ENCODE measurements at places on chromosomes 13 and 19.

DNA sequence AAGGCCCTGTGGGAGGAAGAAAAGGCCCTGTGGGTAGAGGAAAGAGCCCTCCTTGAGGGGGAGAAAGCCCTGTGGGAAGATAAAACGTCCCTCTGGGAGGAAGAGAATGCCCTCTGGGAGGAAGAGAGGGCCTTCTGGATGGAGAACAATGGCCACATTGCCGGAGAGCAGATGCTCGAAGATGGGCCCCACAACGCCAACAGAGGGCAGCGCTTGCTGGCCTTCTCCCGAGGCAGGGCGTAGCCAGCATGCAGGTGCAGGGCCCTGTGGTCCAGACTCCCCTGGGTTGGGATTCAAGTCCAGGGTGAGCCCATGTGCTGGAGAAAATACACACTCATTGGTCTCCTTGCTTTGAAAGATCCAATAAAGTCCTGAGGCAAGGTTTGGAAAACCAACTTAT, 4.1 kb downstream of the CCDC70 start:
- no peak for DNase-seq

DNA sequence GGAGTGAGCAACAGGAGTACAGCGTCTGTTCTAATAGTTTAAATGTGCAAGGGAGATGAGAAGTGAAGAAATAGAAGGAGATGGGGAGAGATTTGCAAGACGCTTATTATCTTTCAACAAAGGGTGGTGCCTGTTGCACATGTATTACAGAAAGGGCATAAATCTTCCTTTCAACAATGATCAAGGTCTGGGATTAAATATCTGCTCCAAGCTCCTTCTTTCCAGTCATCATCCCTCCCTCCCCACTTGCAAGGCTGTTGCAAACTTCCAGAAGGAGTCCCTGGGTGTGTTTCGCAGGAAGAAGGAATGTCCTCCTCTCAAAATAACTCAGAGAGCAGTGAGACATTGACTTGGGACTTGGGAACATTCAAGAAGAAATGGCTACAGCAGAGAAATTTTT, 63.5 kb upstream of the MYCBP2 start:
- no peak for DNase-seq

- no peak for DNase-seq
Observed at GRCh38 chr19:12626958-12627357, 16.2 kb downstream of the ZNF791 start.

DNA sequence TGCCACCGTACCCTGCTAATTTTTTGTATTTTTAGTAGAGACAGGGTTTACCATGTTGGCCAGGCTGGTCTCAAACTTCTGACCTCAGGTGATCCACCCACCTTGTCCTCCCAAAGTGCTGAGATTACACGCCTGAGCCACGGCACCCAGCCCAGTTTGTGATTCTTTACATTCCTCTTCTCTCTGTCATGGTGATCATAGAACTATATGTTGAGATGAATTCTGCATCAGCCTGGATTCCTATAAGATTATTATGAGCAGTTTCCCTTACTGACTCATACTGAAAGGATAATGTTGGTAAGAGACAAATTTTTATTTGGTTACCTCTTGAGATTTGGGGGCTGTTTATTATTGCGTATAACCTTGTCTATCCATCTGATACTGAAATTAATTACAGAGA, 121.5 kb upstream of the CSNK1A1L start:
- DNase-seq, result no peak

DNA sequence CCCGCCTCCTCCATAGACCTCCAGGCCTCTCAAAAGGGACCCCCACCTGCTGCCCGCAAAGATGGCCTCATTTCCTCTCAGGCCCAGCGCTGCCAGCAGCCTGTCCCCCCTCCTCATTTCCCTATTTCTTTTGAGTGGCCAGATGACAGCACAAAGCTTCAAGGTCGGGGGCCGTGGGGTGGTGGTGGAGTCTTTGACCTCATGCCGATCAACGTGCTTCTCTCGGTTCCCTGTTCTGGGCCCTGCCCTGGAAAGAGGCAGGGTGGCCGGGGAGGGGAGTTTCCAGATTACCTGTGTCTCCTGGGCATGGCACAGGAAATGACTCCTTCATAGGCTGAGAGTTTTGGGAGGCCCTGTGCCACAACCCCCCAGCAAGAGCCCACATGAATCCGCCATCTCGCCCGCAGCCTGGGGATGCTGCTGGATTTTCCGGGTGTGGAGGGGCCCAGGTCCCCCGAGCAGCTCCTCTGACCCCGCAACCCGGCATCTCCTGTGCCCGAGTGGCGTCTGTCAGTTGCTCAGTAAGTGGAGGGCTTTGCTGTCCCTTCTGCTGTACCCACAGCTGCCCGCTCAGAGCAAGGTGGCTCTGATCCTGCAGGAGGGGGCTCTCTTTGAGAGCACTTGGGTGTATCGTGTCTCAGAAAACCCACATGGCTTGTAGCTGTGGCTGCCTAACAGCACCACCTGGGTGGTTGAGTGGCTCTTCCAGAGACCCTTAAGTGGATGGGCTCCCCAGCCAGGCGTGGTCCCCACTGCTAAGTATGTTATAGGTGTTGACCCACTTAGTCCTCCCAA, 139.4 kb downstream of the SIPA1L3 start:
- DNase-seq, result no peak

DNA sequence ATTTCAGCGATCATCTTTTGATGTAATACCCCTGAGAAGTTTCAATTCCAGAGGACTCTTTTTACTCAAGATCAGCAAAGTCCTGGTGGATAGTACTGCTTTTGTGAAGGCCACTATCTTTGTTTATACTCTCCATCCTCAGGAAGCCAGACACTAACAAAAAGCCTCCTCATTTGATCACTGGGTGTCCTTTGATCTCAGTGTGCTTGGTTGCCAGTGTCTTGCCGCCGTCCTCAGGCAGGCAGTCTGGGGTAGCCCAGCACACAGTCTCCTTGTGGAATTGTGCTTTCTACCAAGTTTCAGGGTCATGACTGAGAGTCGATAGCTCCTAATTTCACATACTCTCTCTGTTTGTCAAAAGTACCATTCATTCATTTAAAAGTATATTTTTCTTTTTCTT, 762.2 kb downstream of the EFNB2 start:
- no peak for DNase-seq

GRCh38 chr19:14265290-14266036, 59.5 kb upstream of the ADGRL1 start:
- no peak for DNase-seq

- no peak for DNase-seq
Observed at GRCh38 chr19:49718991-49719390, 28.1 kb downstream of the CPT1C start.

DNA sequence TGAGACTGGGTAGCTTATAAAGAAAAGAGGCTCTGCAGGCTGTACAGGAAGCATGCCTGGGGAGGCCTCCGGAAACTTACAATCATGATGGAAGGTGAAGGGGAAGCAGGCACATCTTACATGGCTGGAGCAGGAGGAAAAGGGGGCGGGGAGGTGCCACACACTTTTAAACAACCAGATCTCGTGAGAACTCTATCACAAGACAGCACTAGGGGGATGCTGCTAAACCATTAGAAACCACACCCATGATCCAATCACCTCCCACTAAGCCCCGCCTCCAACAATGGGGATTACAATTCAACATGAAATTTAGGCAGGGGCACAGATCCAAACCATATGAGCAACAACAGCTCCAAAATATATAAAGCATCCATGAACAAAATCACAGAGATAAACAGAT, 46.5 kb upstream of the GTF2F2 start:
- DNase-seq, result no peak

DNA sequence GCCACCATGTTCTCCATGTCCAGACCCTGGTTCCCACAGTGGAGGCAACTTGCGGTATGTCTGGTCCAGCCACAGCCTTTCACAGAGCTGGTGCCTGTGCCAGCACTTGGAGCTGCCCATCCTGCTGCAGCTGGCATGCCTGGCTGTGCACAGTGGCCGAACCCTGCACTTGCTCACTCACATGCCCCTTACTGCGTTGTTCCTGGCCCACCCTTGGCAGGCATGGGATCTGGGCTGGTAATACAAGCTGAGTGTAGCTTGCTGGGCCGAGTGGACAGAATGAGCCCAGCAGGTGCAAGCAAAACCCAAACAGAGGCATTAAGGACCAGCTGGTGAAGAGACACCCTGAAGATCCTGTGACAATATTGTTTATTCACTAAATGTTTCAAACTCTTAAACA, 583.9 kb upstream of the SLITRK6 start:
- DNase-seq, result peak; percentile 90

DNA sequence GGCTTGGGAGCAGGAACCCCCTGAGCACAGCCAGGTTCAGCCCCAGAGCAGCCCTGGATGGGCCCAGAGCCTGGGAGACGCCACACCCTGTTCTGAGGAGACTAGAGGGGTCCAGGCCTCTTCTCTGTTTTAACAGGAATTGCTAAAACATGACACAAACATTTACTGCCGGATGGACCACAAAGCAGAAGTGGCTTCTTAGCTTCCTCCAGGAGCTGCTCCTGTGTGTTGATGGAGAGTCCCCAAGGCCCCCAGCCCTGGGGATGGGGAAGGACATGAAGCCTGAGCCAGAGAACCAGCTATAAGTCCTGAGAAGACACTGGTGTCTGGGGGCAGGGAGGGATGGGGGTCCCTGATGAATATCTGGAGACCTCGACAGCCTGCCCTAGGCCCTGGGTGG, 14.6 kb downstream of the CEACAM3 start:
- no peak for DNase-seq
